ENCODE measurements at places on chromosomes 7 and 10.

- no peak for DNase-seq
Observed at GRCh38 chr7:128871050-128871449, 8.4 kb downstream of the ATP6V1F start.

DNA sequence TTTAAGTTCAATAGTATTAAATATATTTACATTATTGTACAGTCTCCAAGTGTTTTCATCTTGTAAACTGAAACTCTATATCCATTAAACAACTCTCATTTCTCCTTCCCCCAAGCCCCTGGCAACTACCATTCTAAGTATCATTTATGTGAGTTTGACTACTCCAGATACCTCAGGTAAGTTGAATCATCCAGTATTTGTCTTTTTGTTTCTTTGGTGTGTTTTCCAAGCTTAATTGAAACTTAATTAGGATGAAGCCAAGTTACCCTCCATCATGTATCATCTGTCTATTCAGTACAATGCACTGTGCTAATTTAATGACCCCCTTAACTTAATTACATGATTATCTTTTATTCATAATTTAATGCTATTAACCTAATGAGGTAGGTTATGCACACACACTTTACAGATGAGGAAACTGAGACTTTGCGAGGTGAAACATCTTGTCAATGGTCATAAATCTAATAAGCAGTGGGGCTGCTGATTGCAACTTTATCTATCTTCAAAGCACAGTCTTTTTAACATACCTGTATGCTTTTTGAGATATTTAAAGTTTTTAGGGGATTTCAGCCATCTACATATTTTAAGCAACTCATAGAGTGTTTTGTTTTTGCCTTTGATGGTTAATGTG, 663 bp downstream of the MACC1 start:
- no peak for DNase-seq

- DNase-seq: no peak
Observed at GRCh38 chr10:79601939-79602338, 8.8 kb upstream of the SFTPA1 start.

- no peak for DNase-seq
Observed at GRCh38 chr10:110507346-110507745, 9.6 kb downstream of the DUSP5 start.

DNA sequence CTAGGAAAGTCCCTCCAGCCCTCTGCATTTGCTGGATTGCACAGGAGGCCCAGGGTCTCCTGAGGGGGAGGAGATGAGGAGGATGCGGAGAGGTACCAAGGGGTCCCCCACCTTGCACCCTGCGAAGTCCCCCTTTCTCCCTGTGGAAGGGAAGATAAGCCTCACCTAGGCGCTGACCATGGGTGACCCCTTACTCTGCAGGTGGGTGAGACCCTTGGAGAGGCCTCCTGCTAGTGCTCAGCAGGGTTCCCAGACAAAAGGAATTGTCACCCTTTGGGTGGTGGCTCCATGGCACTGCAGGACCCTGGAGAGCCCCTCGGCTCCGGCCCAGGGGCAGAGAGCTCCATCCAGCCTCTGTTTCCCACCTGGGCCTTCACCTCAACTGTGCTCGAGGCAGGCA, 107.0 kb upstream of the RET start:
- DNase-seq: no peak

DNA sequence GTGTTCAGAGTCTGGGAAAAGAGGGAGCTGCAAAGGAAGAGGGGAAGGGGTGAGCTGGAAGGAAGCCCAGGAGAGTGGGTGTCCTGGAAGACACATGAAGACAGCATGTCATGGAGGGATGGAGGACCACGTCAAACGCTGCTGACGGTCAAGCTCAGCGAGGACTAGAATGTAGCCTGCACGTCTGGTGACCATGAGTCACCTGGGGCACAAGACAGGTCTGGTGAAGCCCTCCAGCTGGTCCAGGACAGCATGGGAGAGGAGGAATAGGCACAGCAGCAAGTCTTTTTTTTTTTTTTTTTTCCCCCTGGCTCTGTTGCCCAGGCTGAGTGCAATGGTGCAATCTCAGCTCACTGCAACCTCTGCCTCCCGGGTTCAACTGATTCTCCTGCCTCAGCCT, 19.6 kb upstream of the AMZ1 start:
- no peak for DNase-seq

GRCh38 chr10:92062273-92062672, 138.7 kb downstream of the BTAF1 start:
- DNase-seq: no peak

- DNase-seq: no peak
Observed at GRCh38 chr7:151724250-151724915, 152.5 kb downstream of the PRKAG2 start.

GRCh38 chr7:50359995-50360925, 55.7 kb downstream of the IKZF1 start:
- peak; percentile 78 for DNase-seq

DNA sequence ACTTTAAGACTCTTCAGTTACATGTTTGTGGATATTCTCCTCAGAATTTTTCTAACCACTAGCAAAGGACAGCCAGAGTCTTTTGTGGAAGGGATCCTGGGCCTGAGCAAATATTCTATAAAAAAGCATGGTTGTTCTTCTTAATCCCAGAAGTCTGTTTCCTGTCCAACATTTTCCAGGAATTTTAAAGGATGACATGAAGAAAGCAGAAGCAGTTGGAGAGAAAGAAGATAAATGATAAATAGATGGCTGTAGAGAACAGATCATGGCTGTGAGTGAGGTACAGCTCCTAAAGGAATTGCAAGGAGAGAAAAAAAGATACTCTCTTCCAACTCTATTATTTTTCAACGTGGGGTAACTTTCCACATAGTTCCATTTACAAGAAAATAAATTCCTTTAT, 91.8 kb upstream of the STEAP4 start:
- no peak for DNase-seq

GRCh38 chr7:133253519-133253875, 619 bp downstream of the EXOC4 start:
- DNase-seq: peak; percentile 1

Measured in activated T-cell treated with anti-CD3 and anti-CD28 coated beads for 24 hours (primary cell).